Cerebellum (tissue), 4 donors: ENCODE measurements at places on chromosomes 2 and 18. TPM values are rescaled to one million over a fixed set of nuclear protein-coding genes. Genes with fewer than 3 reads are reported as not detected.

The KIAA2012 gene
- total RNA-seq, result 1.00 TPM

- peak; percentile 61 for DNase-seq
Observed at GRCh38 chr2:70124983-70125480, 37.8 kb downstream of the PCBP1 start.

GRCh38 chr18:75041586-75041985 lies 167.4 kb downstream of the PTGR3 start:
- DNase-seq, result no peak

- DNase-seq, result no peak
Observed at GRCh38 chr18:75491361-75491760, 63.9 kb upstream of the SMIM21 start.

The OSBPL1A gene
- 30.2 TPM for total RNA-seq

The MC2R gene
- total RNA-seq, result not detected

The LONRF2 gene
- total RNA-seq, result 36.1 TPM

GRCh38 chr2:46062637-46063412 lies 234.4 kb upstream of the EPAS1 start:
- DNase-seq, result peak; percentile 52

DNA sequence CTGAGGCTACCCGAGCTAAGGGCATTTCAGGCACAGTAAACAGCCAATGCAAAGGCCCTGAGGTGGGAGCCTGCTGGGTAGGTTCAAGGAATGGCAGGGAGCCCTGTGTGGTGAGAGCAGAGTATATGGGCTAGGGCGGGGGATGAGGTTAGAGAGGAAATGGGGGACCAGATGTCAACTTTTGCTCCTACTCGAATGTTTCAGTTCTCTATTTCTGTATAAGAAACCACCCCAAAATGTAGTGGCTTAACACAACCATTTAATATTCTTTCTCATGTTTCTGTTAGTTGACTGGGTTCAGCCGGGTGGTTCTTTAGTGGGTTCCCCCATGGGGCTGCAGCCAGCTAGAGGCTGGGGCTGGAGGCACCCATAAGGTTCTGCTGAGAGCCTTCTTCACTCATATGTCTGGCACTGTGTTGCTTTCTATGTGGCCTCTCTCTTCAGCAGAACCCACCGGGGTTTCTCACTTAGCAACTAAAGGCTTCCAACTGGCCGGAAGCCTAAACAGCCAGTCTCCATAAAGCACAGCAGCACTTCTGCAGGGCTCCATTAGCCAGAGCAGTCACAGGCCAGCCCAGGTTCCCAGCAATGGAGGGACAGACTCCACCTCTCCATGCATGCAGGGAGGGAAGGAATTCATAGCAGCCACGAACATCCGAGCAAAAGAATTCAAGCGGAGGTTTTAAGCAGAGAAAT lies 5.6 kb upstream of the ATOH8 start:
- no peak for DNase-seq

GRCh38 chr2:70994009-70994698 lies 519 bp downstream of the TEX261 start:
- peak; percentile 26 for DNase-seq

GRCh38 chr2:147500229-147500628 lies 344.6 kb upstream of the ACVR2A start:
- DNase-seq, result no peak

The TUBB8B gene
- total RNA-seq, result not detected

DNA sequence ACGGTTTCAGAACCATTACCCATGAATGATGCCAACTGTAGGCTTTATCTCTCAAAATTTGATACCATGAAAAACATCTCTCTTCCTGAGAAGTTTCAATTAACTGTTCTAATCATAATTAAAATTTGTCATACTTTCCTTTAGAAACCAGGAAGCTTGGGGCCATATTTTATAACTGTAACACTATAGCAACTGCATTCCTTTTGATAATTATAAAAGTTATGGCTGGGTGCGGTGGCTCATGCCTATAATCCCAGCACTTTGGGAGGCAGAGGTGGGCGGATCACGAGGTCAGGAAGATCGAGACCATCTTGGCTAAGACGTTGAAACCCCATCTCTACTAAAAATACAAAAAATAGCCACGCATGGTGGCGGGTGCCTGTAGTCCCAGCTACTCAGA lies 70.6 kb downstream of the DNAH7 start:
- no peak for DNase-seq

- DNase-seq, result no peak
Observed at GRCh38 chr2:152386266-152386665, 51.3 kb downstream of the FMNL2 start.

The TMEM17 gene
- total RNA-seq, result 2.6 TPM

The ABCG8 gene
- total RNA-seq, result 0.27 TPM
